ENCODE measurements at places on chromosomes 1 and 21.

DNA sequence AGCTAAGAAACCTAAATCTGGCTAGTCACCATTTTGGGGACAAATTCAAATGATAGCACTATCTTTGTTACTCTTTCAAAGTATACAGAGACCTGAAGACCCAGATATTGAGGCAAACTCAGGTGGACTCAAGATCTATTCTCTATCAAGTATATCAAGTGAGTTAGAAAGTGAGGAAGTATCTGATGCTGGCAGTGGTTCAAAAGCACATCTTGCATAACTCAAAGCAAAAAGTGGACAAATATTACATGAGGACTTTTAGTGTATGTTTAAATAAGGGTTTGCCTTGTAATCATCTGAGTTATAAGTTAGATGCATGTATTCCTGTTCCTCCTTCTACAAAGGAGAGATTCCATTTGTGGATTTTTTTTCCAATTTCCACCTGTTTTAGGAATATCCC is 338.4 kb downstream of the DISC1 start:
- H3K4me3 ChIP-seq = no peak overlapping the region
- H3K4me1 ChIP-seq = no peaks in the 10 kb centered on the region
- no peak overlapping the region for H3K27ac ChIP-seq
- no peaks in the 10 kb centered on the region for H3K27me3 ChIP-seq

DNA sequence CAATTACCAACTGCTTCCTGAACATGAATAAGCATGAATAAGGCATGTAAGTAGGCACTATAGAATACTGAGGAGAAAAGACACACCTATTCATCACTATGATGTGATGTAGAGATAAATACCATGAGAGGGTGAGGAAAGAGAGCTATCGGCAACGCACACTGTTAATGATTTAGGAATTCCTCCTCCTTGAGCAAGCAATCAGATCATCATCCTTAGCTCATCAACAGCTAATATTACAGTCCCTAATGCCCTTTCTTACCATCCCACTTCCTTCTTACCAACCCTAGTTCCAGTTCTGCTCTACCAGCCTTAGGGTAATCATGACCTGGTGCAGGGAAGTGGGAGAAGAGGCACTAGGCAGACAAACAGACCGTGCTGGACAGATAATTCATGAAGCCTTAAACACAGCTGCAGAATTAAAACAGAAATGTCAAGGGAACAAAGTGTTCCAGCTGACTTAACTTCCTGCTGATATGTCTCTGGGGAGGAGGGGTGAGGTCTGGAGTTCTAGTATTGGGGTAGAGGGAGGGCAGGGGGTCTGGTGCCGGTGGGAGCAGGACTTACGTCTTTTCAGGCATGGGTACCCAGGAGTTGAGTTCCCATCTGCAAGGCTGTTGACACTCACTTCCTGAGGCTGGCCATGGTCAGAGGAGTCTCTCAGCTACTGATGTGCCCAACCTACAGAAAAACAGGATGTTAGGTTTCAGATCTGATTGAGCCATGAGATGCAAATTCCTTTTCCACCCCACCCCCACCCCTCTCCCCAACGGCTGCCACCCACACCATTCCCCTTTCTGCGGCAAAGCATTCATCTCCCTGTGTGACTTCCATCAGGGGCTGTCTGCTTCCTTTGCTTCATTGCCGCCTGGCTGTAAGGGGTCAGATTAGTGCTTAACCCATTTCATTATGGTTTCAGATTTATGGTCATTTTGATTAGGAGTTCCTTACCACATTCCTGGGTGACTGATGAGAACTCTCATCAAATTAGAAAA is 12.6 kb upstream of the RCSD1 start:
- no peak for DNase-seq
- peak overlapping the region; percentile 71 for H3K4me3 ChIP-seq
- peaks cover 5% of the 10 kb centered on the region for H3K36me3 ChIP-seq
- peaks cover 56% of the 10 kb centered on the region for H3K4me1 ChIP-seq

GRCh38 chr1:226637147-226637935 is 88.8 kb downstream of the STUM start:
- peaks cover 50% of the 10 kb centered on the region for H3K4me1 ChIP-seq
- H3K36me3 ChIP-seq = peaks cover 31% of the 10 kb centered on the region
- no peaks in the 10 kb centered on the region for H3K27me3 ChIP-seq
- no peak for DNase-seq
- H3K27ac ChIP-seq = no peak overlapping the region

DNA sequence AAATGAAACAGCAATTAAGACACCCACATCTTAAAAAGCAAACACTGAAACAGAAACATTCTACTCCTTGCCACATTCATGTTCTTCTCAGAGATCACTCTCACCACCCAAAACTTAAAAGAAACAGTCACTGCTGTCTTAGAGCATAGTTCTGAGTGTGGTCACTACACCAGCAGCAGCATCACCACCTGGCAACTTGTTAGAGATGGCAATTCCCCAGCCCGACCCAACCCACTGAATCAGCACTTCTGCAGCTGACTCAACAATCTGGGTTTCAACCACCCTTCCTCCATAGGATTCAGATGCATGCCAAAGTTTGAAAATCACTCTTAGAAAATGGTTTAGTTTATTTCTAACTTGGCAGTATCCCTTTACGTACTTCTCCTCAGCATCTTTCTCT is 126.1 kb downstream of the CDC42BPA start:
- H3K27me3 ChIP-seq = peaks cover 23% of the 10 kb centered on the region
- DNase-seq = peak; percentile 8
- H3K4me1 ChIP-seq = peaks cover 6% of the 10 kb centered on the region

GRCh38 chr1:8992936-8993687 is 33.1 kb downstream of the SLC2A7 start:
- H3K27ac ChIP-seq = no peak overlapping the region
- H3K36me3 ChIP-seq = no peaks in the 10 kb centered on the region
- H3K4me1 ChIP-seq = peaks cover 10% of the 10 kb centered on the region
- DNase-seq = no peak
- no peaks in the 10 kb centered on the region for H3K27me3 ChIP-seq

DNA sequence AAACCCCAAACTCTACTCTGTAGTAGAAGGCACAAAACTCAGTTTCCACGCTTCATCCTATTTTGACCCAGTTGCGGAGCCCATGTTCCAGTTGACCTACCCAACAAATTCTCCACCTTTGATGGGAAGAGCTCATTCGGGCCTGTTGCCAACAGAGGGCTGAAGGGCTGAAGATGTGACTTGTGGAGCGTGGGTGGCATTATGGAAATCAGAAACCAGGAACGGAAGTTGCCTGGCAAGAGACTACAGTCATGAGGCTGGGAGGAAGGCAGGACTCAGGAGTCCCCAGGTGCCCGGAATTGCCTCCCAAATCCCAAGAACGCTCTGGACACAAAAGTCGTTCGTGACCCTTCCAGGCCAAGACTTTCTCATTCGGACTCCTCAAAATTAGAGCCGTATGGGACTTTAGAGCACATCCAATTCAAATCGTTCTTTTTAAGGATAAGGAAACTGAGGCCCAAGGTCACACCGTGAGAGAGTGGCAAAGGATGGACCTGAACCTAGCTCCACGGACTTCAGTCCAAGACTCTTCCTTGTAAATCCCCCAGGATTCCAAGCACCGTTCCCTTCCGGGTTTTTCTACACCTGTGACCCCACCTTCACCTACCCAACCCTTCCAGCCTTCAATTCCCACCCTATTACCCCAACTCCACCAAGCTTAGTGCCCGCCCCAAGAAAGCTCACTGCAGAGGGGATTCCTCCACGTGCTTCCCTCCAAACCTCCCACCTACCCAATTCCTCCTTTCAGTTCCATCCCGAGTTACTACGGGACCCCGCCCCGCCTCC is 739 bp downstream of the SMG5 start:
- peak overlapping the region; percentile 90 for H3K27ac ChIP-seq
- peak overlapping the region; percentile 95 for H3K4me3 ChIP-seq

DNA sequence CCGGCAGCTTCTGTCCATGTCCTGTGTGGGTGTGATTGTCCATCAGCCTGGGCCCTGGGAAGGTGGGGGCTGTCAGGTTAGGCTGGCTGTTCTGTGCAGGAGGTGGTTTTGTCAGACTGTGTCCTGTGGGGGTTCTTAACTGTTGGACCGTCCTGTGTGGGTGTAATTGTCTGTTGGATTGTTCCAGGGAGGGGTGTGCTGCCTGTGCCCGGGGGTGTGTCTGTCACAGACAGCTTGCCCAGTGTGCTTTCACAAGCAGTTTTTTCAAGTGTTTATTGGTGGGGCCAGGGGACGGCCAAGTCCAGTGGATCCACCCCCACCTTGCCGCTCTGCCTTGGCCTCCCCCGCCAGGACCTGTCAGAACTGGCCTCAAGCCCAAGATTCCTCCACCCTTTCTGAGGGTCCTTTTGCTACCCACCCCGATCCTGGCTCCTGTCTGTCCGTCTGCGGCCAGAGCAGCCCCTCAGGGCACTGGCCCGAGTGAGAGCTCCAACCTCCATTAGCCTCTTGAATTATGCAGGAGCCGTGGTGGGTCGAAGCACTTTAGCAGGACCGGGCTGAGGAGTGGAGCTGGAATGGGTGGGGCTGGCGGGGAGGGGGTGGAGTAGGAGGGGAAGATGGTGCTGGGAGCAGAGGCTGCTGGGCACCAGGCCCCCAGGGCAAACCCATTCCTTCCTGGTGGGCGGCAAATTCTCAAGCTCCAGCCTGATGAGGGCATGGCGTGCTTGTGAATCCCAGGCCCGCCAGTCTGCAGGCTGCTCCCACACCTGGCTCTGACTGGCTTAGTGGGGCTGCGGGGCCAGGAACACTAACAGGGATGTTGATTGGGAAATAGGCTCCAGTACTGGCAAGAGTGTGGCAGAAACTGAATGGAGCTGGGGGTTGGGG is 47.2 kb downstream of the PTPRF start:
- DNase-seq = no peak
- H3K4me3 ChIP-seq = no peak overlapping the region
- H3K36me3 ChIP-seq = no peaks in the 10 kb centered on the region
- H3K27ac ChIP-seq = no peak overlapping the region

DNA sequence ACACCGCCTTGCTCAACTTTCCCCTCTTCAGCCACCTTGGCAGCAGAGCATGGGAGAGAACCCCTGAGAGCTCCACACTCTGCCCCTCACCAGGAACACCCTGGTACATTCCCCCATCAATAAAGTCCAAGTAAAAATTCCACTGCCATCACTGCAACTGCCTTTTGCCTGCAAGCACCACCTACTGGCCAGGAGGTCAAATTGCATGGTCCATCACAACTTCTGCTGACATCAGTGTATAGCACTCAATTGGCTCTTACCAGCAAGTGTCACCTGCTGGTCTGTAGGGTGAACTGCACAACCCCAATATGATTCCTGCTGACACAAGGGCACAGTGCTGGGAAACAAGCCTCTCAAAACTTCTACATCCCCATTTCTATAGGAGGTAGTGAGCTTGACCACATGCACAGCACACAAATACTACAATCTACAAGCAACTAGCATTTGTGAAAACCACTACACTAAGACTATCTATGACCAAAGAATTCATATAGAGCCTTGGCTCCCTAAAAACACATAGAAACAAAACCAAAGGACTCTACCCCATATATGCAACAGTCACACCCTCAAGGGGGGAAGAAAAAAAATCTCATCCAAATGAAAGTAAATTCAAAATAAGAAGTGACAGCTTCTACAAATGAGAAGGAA is 69.2 kb downstream of the FASLG start:
- peaks cover 7% of the 10 kb centered on the region for H3K36me3 ChIP-seq
- DNase-seq = peak; percentile 59
- peaks cover 5% of the 10 kb centered on the region for H3K27me3 ChIP-seq
- H3K27ac ChIP-seq = peak overlapping the region; percentile 69

GRCh38 chr1:7421471-7422075 is 349.5 kb upstream of the VAMP3 start:
- no peak overlapping the region for H3K27ac ChIP-seq
- no peaks in the 10 kb centered on the region for H3K4me1 ChIP-seq

DNA sequence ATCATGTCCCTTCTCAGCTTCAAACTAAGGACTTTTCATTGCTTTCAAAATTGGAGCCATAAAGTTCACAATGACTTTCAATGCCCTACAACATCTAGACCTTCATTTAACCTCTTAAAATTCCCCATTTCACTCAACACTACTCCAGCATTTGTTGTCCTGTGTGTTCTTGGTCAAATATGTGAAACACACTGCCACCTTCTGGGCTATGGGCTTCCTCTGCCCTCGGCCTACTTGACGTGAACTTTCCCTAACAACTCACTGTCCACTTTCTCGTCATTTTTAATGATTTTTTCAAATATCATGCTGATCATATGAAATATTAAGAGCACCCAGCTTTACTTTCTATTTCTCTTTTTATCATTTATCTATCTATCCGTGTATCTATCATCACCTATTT is 2018.4 kb downstream of the NCAM2 start:
- no peaks in the 10 kb centered on the region for H3K27me3 ChIP-seq
- H3K4me1 ChIP-seq = no peaks in the 10 kb centered on the region
- H3K36me3 ChIP-seq = no peaks in the 10 kb centered on the region
- no peak overlapping the region for H3K27ac ChIP-seq
- no peak overlapping the region for H3K4me3 ChIP-seq

DNA sequence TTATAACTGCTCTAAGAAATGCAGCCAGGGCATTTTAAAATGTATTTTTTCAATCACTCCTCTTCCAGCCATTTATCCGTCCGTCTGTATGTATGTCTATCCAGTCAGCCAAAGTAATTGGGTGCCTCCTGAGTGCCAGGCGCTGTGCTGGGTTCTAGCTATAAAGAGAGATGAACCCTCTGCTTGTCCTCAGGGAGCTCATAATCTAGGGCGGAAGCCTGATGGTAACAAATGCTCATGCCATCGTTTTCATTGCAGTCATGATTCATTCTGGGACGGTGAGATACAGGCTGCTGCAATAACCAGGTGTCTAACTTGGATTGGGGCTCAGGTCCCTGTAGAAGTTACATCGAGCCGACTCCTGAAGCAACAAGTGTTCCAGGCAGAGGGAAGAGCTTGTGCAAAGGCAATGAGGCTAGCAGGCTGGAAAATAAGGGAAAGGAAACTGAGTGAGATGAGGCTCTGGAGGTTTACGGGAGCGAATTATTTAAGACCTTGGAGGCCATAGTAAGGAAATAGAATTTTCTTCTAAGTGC is 11.6 kb downstream of the IFI6 start:
- H3K27me3 ChIP-seq = no peaks in the 10 kb centered on the region
- DNase-seq = no peak
- H3K36me3 ChIP-seq = no peaks in the 10 kb centered on the region
- H3K4me3 ChIP-seq = peak overlapping the region; percentile 77
- peaks cover 55% of the 10 kb centered on the region for H3K4me1 ChIP-seq

GRCh38 chr1:115170377-115170776 is 81.1 kb upstream of the TSPAN2 start:
- no peak overlapping the region for H3K4me3 ChIP-seq
- H3K27ac ChIP-seq = no peak overlapping the region
- H3K4me1 ChIP-seq = no peaks in the 10 kb centered on the region
- no peaks in the 10 kb centered on the region for H3K36me3 ChIP-seq
- no peak for DNase-seq
- H3K27me3 ChIP-seq = peaks cover 11% of the 10 kb centered on the region
